ENCODE measurements at places on chromosomes 12 and 14.

- no peak for DNase-seq
Measured at GRCh38 chr12:25248137-25248536, 2.6 kb downstream of the KRAS start.

DNA sequence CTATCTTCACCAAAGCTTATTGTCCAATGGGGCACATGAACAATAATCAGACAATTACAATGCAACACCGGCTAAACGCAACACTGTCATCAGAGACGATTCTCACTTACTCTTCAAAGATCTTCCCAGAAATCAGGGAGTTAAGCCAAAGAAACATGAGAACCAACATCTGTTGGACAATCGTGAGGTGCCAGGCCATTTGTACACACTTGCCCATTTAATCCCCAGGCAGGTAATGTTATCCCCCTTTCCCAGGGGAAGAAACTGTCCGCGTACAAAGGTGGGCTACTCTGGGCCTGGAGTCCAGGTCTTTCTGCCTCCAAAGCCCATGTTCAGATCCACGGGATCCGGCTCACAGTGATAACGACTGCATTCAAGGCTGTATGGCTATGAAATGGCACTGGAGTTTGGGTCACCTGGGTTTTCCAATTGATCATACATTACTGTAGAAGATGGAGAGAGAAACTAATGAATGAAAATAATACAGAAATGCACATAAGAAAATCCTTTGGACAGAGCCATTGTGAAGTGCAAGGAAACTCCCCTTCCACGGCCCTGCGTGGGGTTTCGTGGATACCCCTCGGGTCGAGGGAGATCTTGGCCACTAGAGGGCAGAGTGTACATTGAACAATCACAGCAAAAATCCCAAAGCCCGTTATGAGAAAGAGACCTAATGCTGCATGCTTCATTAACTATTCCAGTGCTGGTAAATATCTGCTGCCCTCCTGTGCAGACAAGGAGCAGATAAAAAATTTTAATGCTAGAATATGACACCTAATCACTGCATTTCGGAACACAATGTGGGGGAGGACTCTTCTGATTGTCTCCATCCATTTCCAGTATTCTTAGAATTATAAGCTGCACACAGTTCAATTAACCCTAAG lies 111.4 kb downstream of the EGLN3 start:
- peak; percentile 67 for DNase-seq

GRCh38 chr12:118307069-118307954 lies 65.4 kb downstream of the TAOK3 start:
- no peak for DNase-seq

GRCh38 chr12:57098546-57098945 lies 9.6 kb downstream of the NAB2 start:
- no peak for DNase-seq

DNA sequence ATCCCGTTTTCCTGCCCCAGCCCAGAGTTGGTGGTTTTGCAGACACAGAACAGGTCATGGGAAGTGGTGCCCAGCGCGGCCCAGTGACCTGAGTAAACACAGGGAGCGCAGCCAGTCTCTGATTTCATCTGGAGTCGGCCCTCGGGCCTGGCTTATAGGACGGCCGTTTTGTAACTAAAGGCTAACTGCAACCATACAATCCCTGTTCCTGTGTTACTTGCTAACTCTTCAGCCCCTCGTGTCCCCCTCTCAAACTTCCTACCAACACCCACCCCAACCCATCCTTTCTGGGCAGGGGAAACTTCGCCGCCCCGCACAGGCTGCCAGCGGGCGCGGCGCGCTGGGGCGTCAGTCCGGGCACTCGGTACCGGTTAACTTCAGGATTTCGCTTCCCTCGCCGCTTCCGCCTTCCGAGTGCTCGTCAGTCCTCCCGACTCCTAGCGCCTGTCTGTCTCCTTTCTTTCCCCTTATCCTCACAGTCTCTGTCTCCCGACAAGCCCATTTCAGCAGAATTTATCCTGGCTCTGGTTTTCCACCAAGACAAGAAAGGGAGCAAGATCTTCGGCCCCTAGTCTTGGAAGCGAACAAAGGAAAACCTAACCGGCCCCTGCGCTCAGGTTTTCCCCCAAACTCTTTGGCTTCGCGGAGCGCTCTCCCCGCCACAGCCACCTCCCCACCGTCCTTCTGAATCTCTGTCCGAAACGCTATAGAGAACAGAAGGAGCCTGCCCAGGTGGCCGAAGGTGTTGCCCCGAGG lies 2.0 kb downstream of the SIX1 start:
- DNase-seq: no peak

DNA sequence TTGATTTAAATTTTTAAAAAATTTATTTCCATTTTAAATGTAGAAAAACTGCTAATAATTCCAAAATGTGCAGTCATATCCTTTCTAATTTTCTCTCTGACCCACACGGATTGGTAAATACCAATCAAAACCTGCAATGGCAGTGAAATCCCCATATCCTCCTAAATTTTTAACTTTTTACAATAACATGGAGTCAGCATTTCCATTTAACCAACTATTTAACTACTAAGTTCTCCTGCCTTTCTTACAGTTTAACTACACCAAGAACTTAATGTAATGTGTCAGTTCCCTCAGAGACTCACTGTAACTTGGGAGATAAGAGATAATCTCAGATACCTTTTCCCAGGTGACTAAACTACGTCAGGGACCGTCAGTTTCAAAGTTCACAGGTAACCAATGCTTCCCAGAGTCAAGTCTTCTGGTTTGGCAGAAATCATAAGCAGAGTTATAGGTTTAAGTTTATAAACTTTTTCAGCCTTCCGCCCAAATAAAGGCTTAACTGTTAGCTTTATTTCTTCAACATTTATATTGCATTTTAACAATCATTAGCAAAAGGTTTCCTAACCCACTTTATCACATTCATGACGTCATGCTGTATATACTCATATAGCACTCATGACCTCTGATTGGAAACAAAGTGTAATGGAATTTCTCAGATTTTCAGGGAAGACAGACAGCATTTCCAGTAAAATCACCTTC lies 7.6 kb downstream of the KRAS start:
- no peak for DNase-seq

DNA sequence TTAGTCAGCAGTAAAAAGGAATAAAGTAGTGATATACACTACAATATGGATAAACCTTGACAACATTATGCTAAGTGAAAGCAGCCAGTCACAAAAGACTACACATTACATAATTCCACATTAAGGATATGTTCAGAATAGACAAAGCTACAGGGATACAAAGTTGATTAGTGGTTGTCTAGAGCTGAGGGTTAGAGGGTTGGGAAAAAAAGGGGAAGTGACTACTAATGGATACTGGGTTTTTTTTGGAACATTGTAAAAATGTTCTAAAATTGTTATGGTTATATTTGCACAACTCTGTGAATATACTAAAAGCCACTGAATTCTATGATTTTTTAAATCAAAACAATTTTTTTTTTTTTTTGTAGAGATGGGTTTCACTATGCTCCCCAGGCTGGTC lies 4.8 kb upstream of the NGDN start:
- DNase-seq: no peak

DNA sequence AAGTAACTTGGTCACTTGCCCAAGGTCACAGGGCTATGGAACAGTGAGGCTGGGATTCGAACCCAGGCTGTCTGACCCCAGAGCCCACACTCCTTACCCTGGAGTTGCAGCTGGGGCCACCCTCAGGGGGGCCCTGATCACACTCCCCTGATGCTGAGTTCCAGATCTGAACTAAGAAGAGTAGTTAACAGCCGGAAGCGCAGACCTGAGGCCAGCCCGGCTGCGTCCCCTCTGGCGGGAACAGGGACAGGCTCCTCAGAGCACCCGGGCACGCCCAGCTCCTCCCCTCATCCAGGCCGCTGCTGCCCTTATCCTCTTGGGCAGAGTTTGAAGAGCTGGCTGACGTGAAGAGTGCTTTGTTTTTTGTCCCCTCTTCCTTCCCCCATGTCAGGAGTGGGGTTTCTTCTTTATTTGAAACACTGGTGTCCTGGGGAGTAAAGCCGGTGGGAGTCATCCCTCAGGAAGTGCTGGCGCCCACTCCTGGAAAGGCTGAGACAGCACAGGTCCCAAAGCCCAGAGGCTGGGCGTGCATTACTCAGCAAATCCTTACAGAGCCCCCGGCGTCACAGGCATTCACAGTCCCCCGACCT lies 8.7 kb downstream of the PHB2 start:
- peak; percentile 61 for DNase-seq

DNA sequence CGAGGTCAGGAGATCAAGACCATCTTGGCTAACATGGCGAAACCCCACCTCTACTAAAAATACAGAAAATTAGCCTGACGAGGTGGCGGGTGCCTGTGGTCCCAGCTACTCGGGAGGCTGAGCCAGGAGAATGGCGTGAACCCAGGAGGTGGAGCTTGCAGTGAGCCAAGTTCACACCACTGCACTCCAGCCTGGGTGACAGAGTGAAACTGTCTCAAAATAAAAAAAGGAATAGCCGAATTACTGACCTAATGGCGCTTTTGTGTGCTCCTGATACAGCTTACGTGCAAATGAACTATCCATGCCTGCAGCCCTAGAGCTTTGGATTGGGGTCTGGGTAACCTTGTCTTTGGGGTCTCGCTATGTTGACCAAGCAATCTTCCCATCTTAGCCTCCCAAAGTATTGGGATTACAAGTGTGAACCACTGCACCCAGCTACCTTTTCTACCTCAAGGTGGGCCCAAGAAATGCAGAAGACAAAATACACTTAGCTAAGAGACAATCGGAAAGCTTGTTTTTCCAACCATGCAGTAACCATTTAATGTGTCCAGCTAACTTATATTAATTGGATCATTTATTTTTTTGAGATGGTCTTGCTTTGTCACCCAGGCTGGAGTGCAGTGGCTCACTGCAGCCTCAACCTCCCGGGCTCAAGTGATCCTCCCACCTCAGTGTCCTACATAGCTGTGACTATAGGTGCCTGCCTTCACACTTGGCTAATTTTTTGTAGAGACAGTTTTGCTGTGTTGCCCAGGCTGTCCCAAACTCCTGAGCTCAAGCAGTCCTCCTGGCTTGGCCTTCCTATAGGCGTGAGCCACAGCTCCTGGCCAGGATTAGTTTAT lies 5.5 kb downstream of the PABPN1 start:
- DNase-seq: no peak

DNA sequence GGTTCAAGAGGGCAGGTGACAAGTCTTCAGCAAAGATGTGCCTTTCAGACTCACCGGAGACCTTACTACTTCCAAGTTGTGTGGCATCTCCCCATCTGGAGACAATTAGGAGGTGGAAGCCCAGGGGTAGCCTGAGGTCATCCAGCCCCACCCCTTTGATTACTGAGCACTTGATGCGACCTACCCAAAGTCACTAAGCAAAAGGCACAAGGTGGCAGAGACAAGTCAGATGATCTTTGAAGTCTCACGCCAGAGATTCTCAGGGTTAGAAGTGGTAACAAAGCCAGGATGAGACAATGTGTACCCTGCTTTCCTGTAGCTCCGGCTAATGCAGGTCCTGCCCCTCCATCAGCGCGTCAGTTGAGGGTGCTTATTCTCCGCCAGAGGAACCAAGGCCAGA lies 1.4 kb upstream of the FOXN3 start:
- no peak for DNase-seq
